ENCODE measurements at places on chromosomes 13 and 19.

DNA sequence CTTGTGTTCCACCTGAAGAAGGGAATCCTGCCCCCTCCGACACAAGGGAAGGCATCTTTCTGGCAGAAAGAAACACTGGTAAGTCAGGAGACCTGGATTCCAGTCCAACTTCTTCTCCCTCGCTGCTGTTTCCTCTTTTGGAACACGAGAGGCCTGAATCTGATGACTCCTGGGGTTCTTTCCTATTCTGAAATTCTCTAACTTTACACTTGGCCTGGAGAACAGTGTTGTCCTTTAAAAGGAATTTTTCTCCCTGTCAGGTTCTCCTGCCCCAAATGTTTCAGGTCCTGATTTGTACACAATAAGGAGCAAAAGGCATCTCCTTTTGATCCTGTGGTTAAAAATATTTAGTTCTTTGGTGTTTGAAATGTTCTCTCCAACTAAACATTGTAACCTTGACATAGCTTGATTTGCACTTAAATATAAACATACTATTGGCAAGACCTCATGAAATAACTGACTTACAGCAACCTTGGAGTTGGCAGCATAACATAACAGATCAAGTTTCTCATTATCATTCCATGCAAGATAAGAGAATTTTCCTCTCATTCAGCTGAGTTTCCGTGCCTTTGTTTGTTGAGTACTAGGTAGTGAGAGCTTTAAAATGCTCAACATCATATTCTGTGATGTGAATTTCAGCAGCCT lies 244.8 kb downstream of the COG6 start:
- no peak for DNase-seq

- no peak for DNase-seq
Observed at GRCh38 chr13:78197231-78197630, 278.6 kb upstream of the EDNRB start.

GRCh38 chr19:46536391-46536790 lies 40.7 kb upstream of the PNMA8B start:
- DNase-seq: no peak

GRCh38 chr13:50208826-50209335 lies 193.6 kb downstream of the KCNRG start:
- no peak for DNase-seq

GRCh38 chr19:6717036-6717435 lies 3.4 kb downstream of the C3 start:
- DNase-seq: no peak

DNA sequence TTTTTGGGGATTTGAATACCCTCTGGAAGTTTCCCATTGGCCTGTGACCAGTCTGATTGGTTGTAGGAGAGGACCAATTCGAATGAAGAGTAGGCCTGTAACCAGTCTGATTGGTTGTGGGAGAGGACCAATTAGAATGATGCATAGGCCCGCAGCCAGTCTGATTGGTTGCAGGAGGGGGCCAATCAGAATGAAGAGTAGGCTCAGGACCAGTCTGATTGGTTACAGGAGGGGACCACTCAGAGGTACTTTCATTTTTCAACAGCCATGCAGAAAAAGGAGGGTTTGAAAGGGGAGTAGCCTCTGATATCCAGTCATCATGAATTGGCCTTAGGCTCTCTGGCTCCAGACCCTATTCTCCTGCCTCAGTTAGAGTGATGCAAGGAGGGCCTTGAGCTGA lies 30.4 kb upstream of the SLC1A5 start:
- no peak for DNase-seq

- no peak for DNase-seq
Observed at GRCh38 chr13:43057653-43058317, 34.4 kb downstream of the DNAJC15 start.

GRCh38 chr13:80931766-80932165 lies 590.8 kb upstream of the SPRY2 start:
- DNase-seq: no peak

GRCh38 chr19:44987148-44987675 lies 14.1 kb upstream of the RELB start:
- DNase-seq: no peak

DNA sequence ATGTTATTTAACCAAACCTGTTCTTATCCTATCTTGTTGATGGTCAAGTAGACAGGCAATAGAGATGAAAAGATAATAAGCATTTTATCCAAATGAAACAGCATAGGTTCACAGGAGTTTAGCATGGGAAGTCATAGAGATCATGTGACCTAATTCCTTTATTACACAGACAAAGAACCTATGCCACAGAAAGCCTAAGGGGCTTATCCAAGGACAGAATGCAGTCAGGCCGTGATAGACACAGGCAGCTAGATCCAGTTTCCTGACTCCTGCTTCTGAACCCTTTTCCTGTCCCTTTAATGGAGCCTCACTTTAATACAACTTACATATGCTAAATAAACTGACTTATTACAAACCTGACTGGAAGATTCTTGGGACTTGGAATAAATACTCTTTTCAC lies 532.1 kb downstream of the IRS2 start:
- DNase-seq: no peak

GRCh38 chr19:5292822-5293611 lies 47.6 kb downstream of the PTPRS start:
- DNase-seq: peak; percentile 8

GRCh38 chr13:64276232-64276631 lies 2860.6 kb upstream of the PCDH20 start:
- DNase-seq: no peak

DNA sequence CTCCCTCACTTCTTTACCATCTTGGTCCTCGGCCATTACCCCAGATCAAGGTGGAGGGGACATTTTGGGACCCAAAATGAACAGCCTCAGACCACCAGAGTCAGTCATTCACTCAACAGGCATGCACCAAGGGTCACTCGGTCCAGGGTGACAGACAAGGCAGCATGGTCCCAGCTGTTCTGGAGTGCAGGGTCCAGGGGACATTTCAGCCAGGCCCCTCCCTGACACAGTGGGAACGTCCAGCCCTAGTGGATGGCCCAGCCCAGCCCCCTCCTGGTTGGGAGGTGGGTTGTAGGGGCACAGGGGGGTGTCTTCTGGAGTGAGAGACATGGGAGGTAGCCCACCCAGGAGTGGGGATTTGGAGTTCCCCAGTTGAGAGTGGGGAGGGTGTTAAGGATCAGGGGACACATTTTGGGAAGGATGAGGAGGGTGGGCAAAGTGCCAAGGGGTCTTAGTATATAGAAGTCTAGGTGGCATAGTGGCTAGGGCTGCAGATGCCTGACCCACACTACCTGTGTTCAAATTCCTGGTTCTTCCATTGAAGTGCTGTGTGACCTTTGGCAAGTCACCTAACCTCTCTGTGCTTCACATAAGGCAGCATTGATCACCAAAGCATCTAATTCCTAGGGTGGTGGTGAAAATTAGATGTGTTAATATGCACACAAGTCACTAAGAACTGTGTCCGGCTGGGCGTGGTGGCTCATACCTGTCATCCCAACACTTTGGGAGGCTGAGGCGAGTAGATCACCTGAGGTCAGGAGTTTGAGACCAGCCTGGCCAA lies 2.5 kb upstream of the FCER2 start:
- DNase-seq: no peak

DNA sequence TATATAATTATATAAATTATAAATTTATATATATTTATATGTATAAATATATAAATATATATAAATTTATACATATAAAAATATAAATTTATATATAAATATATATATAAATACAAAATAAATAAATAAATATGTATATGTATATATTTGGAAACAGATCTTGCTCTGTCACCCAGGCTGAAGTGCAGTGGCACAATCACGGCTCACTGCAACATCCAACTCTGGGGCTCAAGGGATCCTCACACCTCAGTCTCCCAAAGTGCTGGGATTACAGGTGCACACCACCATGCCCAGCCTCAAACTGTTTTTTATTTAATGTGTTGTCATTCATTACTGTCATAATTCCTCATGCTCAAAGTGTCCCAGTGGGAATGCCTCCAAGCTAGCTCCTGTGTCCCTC lies 25.2 kb upstream of the PDCD5 start:
- DNase-seq: no peak

DNA sequence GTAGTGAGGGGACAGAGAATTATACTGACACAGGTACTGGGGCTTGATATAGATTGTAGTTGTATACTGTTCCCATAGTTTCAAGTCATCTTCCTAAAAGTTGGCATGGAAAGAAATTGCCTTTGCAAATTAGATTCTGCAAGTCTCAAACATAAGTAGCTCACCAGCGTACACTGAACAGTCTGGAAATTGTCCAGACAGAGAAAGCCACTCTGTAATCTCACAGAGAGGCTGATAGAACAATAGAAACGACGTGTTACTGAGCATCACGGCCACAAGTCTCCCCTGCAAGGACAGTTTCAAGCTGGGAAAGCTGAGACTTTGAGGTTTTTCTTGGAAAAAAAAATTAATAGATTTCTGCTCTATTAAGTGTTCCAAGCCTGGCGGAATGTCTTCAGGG lies 228.6 kb downstream of the DNAJC15 start:
- DNase-seq: no peak
